Stimulated activated CD8-positive, alpha-beta memory T cell treated with anti-CD3 and anti-CD28 coated beads, Interleukin-15, amount 100 ng/mL, for 48 hours (primary cell): ENCODE measurements at places on chromosomes 2 and 18.

- DNase-seq, result no peak
Measured at GRCh38 chr2:193867454-193867853, 1672.7 kb upstream of the TMEFF2 start.

DNA sequence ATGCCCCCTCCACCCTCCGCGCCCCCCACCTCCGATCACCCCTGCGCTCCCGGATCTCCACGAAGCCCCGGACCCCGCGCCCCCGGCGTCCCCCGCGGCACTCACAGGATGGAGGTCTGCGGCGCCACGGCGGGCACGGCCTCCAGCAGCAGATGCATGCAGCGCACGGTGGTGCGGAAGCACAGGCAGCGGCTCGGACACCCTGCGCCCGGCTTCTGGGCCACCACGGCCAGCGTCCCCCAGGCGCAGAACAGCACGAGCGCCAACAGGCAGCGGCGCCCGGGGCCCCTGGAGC lies 217 bp downstream of the PXDN start:
- no peak for DNase-seq

GRCh38 chr2:19865151-19865550 lies 36.6 kb downstream of the TTC32 start:
- no peak for DNase-seq

GRCh38 chr18:48572402-48573126 lies 33.7 kb downstream of the CTIF start:
- no peak for DNase-seq

DNA sequence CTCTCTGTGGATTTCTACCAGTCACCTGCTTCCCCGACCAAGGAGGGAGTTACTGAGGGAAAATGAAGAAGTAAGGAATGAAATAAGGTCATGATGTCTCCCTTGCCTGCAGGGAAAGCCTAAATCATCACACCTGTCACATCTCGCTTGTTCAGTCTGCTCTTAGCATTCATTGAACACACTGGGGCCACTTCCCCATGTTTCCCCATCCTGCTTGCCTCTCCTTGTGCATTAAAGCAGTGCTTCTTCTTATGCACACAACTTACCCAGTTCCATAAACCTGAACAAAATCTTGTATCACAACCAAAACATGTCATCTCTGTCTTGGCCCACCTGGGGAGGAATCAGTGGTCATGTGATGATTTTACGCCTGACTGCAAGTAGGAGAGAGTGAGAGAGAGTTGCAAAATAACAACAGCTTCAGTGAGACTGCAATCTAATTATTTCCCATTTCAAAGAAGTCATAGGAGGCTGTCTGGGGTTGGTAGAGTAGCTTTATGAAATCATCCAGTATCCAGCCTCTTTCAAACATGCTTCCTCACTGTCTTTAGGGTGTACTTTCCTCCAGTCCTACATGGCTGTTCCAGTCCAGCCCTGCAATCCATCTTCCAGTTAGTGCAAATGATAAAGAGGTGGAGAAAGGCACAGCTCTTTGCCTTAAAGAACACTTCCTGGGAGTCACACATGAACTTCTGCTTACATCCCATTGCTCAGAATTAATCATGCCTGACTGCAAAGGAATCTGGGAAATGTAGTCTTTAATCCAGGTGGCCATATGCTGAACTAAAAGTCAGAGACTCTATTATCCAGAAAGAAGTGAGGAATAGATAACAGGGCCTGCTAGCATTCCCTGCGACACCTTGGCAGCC lies 220.1 kb downstream of the HAUS1 start:
- no peak for DNase-seq

- DNase-seq, result no peak
Measured at GRCh38 chr2:148658807-148659722, 14.5 kb downstream of the EPC2 start.

DNA sequence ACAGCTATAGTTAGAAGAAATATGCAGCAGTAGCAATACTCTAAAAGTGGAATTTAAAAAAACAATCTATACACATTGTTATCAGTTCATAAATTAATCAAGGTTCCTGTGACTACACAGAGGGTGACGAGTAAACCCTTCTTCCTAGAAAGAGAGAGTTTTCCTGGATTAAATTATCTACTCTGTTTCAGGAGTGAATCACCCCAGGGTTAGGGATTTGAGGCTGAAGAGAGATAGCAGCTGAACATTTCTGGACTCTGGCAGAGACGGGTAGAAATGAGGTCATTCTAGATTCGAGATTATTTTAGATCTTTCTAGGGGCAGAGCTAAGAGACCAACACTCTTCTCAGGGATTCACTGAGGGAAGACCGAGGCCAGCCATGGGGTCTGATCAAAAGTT lies 38.8 kb upstream of the PMAIP1 start:
- no peak for DNase-seq

GRCh38 chr2:37874470-37874869 lies 50.6 kb upstream of the RMDN2 start:
- DNase-seq, result no peak

DNA sequence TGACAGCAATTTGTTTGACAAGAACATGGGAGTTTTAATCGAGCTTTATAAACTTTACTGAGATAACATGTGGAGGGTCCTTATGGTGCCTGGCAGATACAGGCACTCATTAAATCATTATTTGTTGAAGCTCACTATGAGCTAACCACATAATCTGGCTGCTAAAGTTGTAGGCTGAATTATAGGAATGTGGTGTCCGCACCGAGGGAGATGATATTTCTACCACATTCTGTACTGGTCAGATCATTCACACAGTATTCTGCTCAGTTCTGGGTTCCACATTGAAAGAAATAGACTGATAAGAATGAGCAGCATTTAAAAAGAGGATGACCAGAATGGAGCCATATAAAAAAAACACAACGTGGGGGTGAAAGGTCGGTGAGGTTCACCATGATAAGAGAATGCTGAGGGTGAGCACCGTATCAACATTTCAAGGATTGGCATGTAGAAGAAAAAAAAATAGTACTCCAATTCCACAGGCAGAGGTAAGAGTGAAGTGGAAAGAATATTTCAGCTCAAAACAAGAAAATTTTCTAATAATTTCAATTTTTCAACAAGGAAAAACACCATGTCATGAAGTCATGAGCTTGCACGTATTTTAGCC lies 54.4 kb downstream of the TMEFF2 start:
- DNase-seq, result no peak

DNA sequence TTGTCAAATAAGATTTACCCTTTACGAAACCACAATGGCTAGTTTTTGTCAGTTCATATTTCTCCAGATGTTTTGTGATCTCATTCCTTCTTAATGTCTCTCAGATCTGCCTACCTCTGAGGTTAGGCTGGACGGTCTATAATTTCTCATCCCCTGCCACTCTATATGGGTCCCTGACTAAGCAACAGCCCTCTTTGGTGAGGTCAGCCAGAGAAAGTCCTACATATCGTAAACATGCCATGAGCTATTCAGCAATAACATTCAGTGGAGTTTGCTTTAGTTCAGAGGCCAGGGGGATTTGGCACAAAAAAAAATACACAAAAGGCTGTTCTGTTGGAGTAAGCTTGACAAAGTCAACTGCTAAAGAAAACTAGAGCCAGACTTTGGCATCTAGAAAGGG lies 192.1 kb upstream of the NCKAP5 start:
- DNase-seq, result no peak

DNA sequence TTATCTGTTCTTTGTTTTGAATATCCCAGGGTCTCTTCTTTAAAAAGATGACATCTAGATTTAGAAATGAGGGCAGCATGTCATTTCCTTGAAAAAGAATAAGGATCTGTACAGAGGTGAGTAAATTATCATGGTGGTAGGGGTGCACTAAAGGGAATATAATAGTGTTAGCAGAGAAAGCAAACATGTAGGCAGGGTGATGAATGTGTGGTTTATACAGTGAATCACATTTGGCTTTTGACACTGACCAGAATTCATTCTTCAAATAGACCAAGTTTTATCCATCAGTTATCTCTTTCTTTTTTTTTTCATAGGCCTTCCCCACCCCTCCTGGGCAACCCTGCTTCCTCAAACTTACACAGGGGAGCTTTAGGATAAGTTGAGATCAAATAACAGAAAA lies 184.5 kb upstream of the LRP1B start:
- no peak for DNase-seq
